Cerebellum (tissue), 4 donors: ENCODE measurements at places on chromosomes 12 and 14.

- DNase-seq = no peak
These were observed 2.6 kb upstream of the KLRC1 start for GRCh38 chr12:10455766-10456165.

DNA sequence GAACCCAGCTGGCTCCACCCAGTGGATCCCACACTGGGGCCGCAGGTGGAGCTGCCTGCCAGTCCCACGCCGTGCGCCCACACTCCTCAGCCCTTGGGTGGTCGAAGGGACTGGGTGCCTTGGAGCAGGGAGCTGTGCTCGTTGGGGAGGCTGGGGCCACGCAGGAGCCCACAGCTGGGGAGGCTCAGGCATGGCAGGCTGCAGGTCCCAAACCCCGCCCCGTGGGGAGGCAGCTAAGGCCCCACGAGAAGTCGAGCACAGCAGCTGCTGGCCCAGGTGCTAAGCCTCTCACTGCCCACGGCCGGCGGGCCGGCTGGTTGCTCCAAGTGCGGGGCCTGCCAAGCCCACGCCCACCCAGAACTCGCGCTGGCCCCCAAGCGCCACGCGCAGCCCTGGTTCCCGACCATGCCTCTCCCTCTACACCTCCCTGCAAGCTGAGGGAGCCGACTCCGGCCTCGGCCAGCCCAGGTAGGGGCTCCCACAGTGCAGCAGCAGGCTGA lies 56.2 kb downstream of the ANO2 start:
- no peak for DNase-seq

- DNase-seq = no peak
These were observed 41.0 kb upstream of the PTGR2 start for GRCh38 chr14:73810478-73811163.

DNA sequence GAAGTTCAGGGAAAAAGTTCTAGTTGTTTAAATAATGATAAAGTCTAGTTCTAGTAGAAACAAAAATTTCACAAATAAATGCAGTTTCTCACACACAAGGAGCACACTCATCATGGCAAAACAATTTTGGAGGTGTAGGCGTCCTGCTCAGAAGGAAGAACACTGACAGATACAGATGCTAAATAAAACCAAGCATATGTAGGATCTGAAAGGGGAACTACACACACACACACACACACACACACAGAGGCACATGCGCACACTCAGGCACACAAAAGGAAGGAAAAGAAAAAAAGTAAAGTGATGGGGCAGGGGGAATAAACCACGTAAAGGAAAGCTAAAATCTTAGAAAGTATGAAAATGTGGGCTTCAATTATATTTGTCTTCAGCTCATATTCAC lies 117.7 kb downstream of the SOX5 start:
- no peak for DNase-seq

DNA sequence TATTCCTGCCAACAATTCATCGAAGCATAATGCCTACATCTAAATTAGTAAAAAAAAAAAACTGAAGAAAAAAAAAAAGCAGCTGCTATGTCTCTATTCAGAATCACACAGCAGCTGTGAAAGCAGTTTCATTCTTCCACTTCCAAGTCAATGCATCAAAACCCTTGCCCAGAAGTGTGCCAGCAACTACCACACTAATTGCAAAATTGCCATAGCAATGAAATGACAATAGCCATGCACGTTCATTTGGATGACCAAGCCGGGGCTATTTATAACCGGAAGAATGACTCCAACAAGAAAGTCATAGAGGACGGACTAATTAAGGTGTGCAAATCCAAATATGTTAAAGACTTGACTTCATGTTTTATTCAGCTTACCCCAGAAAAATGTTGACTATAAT lies 42.5 kb downstream of the SLC2A13 start:
- DNase-seq = no peak
